8988T (cell line): ENCODE measurements at places on chromosomes 5 and 9.

- no peak for DNase-seq
Observed at GRCh38 chr5:171862624-171863023, 77.0 kb downstream of the SMIM23 start.

GRCh38 chr9:5879419-5880181, 11.1 kb upstream of the MLANA start:
- no peak for DNase-seq

DNA sequence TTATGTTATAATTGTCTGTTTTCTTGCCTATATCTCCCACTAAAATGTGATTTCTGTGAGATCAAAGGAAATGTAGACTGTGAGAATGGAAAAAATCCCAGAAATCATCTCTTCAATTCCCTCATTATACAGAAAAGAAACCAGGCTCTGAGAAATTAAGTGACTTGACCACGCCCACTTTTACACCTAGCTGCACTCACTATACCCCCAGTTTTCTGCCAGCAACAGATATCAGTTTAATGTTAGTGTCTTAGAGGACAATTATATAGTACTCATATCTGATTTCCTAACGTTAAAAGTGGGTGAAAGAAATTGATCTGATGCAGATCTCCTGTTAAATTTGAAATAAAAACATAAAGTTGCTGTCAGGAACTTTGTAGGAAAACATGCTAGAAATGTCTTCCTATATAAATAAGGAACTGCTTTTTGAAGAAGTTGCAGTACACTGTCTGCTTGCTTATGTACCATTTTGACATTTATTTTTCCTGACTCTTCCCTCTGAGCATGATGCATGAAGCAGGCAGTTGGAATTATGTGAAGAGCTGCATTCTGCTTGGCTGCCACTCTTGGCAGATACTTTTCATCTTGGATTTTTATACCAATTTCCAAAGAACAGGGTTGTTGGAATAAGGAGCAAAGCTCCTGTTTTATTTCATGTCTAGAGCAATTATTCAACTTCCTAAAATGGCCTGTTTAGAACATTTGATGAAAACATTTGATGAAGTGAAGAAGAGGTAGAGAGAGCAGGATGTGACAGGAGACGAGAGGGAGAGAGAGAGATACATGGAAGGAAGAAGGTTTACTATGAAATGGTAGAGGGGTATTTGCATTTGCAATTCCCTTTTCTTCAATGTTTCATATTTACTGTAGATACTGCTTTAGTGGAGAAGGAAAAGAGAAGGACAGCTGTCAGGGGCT, 57.3 kb upstream of the RICTOR start:
- DNase-seq: no peak

GRCh38 chr5:141313711-141314110, 6.9 kb downstream of the TAF7 start:
- no peak for DNase-seq

- no peak for DNase-seq
Observed at GRCh38 chr5:40401284-40402006, 278.3 kb upstream of the PTGER4 start.

- no peak for DNase-seq
Observed at GRCh38 chr5:108353087-108353486, 28.8 kb downstream of the FBXL17 start.

- no peak for DNase-seq
Observed at GRCh38 chr9:1044643-1045042, 5.5 kb upstream of the DMRT2 start.

DNA sequence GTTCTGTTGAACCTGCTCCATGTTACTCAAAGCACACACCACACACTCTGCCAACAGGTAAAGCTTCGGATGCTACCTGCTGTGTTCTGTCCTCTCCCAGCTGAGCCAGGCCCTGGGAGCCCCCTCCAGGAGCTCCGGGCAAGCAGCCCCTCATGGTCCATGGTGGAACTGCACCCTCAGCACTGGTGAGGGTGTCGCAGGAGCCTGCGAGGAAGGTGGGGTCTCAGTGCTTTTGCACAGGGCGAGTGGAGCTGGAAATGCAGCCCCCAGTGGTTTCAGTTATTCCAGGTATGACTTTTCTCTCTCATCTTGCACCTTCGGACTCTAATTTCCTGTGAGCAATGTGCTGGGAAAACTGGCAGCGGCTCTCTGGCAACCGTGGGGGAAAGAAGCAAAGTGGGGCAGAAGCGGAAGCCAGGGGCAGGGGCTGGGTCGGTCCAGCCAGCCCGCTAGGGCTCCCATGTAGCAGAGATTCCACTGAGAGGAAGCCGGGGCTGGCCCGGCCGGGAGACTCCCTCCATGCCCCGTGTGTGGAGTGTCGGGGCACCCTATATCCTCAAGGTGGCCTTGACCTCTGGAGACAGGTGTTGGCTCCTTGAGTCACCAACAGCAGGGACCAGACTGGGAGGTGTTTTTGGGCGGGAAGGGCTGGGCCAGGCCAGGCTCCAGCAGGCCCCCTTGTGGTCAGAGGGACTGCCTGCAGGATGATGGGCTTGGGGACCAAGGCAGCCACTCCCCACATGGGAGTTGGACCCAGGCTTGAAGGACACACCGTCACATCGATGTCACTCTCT, 75.6 kb upstream of the PRSS3 start:
- no peak for DNase-seq

DNA sequence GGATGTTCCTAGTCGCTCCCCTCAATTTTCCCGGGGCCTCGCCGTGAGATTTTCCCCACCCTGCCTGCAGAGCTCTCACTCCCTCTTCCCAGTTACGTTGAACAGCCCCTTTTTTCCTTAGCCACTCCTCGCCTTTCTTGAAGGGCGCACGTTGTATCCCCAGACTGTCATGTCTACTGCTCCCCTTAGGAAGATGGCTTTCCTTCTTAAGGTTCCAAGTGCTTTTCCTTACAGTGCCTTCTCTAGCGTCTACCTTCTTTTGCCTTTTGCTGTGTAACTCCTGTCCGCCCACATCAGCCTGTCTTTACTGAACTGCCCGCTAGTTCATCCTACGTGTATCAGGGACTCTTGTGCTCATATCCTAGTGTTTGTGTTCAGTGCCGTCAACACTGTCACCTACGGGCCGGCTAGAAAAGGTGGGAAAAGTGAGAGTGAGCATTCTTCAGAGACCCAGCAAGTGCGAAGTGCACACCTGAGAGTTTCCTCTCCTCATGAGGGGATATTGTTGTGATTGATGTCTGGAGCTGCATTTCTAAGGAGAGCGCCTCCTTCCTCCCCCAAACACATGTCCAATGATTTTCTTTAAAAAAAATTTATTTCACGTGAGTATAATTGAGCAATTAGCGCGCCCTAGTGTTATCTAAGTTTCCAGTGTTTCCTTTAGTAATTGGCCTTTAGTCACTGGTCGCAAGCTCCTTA, 764 bp downstream of the CAMLG start:
- DNase-seq: no peak

GRCh38 chr5:132526290-132526973, 16.9 kb downstream of the IL5 start:
- no peak for DNase-seq

DNA sequence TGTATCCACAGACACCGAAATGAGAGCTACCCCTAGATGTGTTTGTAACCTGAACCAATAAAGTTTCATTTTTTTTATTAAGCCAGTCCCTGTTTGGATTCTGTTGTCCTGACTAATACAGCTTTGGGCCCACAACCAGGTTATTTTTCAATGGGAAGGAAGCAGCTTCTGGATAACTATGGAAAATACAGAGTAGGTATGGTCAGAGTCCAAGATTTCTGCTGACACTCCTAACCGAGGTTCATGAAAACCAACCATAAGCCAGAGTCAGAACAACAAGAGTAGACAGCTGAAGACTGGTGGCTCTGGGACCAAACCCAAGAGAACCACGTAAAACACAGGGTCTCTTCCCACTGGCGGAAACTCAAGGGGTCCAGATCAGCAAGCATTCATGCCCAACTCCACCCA, 10.8 kb downstream of the KLF9 start:
- no peak for DNase-seq

DNA sequence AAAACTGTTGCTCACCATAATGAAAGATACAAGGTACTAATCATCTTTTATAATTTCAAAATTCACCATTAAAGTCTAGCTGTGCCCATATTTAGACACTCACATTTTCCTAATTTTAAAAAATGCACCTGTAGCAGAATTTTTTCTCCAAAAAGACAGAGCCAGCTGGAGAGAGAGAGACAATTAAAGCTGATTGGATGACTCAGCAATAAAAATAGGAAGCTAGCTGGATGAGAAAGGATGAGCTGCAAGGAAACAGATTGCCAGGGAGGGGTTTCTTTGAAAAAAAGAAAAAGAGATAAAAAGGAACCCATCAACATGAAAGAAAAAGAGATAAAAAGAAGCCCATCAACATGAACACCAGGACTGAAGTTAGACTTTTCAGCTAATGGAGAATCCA, 73.8 kb downstream of the HCN1 start:
- no peak for DNase-seq

DNA sequence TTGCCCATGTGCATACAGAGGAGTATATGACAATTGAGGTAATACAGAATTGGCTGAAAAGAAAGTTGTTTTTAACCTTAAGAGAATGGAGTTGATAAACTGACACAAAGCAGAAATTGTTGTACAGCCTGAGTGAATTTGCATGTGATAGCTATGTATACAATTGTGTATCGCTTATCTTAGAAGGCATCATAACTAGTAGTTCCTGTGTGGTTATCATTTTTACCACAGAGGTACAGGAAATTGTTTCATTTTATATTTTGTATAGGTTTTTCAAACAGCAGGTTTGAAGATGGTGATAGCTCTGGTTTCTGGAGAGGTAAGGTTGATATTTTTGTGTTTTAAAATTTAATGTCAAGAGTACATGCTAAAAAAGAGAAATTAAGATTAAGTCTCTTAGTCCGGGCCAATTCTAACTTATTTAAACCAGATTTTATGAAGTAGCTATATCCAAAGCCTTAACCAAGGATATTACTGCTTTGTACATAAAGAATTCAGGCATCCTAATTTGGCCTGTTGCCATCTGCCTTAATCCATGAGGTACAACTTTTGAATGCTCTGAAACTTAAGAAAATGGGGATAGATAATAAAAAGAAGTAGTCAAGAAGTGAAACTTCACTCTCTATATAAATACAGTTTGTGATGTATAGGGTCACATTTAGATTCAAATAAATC, 26.0 kb downstream of the DDX4 start:
- no peak for DNase-seq

DNA sequence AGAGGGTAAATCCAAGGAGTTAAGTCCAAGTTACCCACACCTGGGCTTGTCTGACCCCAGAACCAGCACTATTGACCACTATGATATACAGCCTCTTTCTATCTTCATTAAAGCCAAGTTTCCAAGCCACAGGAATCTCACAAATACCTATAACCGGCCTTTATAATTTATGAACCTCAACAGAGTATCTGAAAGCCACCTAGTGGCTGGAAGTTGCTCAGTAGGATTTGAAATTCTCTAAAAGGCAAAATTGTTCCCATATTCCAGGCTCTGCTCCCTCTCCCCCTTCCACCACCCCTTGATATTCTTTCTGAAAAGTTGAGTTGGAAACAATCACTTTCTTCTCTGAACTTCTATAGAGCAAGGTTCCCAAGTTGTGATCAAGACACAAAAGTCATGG, 106.4 kb upstream of the GPR151 start:
- no peak for DNase-seq
